ENCODE measurements at places on chromosomes 5 and 9. TPM values are rescaled to one million over a fixed set of nuclear protein-coding genes. Genes with fewer than 3 reads are reported as not detected.

CANX gene
- 351 TPM for total RNA-seq

LRRC70 gene
- total RNA-seq = not detected

TOR2A gene
- total RNA-seq = 16.0 TPM

NLN gene
- total RNA-seq = 45.0 TPM

NIM1K gene
- total RNA-seq = under 0.01 TPM

FSTL4 gene
- total RNA-seq = not detected

IFNA7 gene
- total RNA-seq = not detected

PRUNE2 gene
- 17.0 TPM for total RNA-seq

PRKACG gene
- total RNA-seq = not detected

LECT2 gene
- not detected for total RNA-seq

SAXO1 gene
- total RNA-seq = not detected

GMCL2 gene
- total RNA-seq = not detected

DAPK1 gene
- total RNA-seq = 1.1 TPM

GPRIN1 gene
- total RNA-seq = 5.3 TPM

IFNK gene
- total RNA-seq = not detected

ECM2 gene
- total RNA-seq = 1.2 TPM

C5orf34 gene
- total RNA-seq = 3.7 TPM

JMY gene
- total RNA-seq = 3.5 TPM

SH2D3C gene
- not detected for total RNA-seq

TAF1L gene
- not detected for total RNA-seq

GRXCR2 gene
- total RNA-seq = not detected

BRINP1 gene
- 0.58 TPM for total RNA-seq

SLCO6A1 gene
- not detected for total RNA-seq

MAMDC4 gene
- total RNA-seq = 1.4 TPM

SGCD gene
- total RNA-seq = 0.18 TPM

HSD17B3 gene
- not detected for total RNA-seq

ANKRD31 gene
- total RNA-seq = not detected

CACFD1 gene
- total RNA-seq = 6.9 TPM

GRM6 gene
- not detected for total RNA-seq

OBP2B gene
- total RNA-seq = not detected

SPINK13 gene
- not detected for total RNA-seq

STPG3 gene
- total RNA-seq = not detected

DNAH5 gene
- total RNA-seq = 1.2 TPM

DOK3 gene
- total RNA-seq = 1.2 TPM

IRX2 gene
- 1.4 TPM for total RNA-seq

PCDHA1 gene
- not detected for total RNA-seq

FAM153A gene
- not detected for total RNA-seq

MSX2 gene
- not detected for total RNA-seq

C8G gene
- total RNA-seq = not detected

PLAC8L1 gene
- not detected for total RNA-seq

FABP6 gene
- not detected for total RNA-seq

SHOC1 gene
- total RNA-seq = under 0.01 TPM

GPR21 gene
- not detected for total RNA-seq

WNT8A gene
- not detected for total RNA-seq

CFAP157 gene
- total RNA-seq = not detected

DDX4 gene
- not detected for total RNA-seq

FBLL1 gene
- not detected for total RNA-seq

Measured in myometrial cell (primary cell).